ENCODE measurements at places on chromosomes 12 and 14. TPM values are rescaled to one million over a fixed set of nuclear protein-coding genes. Genes with fewer than 3 reads are reported as not detected.

DNA sequence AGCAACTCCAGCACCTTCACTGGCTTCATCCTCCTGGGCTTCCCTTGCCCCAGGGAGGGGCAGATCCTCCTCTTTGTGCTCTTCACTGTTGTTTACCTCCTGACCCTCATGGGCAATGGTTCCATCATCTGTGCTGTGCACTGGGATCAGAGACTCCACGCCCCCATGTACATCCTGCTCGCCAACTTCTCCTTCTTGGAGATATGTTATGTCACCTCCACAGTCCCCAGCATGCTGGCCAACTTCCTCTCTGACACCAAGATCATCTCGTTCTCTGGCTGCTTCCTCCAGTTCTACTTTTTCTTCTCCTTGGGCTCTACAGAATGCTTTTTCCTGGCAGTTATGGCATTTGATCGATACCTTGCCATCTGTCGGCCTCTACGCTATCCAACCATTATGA is 6.8 kb downstream of the OR11G2 start:
- H3K4me3 ChIP-seq, result no peak overlapping the region
- no peaks in the 10 kb centered on the region for H3K4me1 ChIP-seq
- H3K27me3 ChIP-seq, result no peaks in the 10 kb centered on the region

DNA sequence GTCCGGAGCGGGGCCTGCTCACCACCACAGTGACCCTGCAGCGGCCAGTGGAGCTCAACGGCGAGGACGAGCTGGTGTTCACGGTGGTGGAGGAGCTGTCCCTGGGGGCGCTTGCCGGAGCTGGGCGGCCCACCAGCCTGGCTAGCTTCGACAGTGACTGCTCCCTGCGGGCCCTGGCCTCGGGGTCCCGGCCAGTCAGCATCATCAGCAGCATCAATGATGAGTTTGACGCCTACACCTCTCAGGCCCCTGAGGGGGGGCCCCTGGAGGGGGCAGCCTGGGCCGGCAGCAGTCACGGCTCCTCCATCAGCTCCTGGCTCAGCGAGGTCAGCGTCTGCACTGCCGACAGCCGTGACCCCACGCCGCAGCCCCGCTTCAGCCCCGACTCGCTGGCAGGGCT is 37.4 kb downstream of the KIF26A start:
- no peak overlapping the region for H3K4me3 ChIP-seq
- DNase-seq, result no peak
- H3K27ac ChIP-seq, result no peak overlapping the region
- no peaks in the 10 kb centered on the region for H3K4me1 ChIP-seq
- H3K36me3 ChIP-seq, result no peaks in the 10 kb centered on the region

DNA sequence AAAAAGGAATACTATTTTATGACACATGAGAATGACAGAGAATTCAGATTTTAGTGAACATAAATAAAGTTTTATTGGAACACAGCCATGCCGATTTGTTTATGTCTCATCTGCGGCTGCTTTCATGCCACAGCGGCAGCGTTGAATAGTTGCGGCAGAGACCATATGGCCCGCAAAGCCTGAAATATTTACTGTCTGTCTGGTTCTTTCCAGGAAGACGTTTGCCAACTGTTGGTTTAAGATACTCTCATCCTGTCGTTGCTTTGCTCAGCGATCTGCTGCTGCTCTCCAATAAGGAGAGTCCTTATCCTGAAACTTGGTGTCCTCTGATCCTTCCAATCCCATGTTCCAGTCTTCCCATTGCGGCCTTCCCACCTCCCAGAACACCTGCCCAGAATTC is 89.9 kb downstream of the SLC24A4 start:
- no peaks in the 10 kb centered on the region for H3K27me3 ChIP-seq
- no peak overlapping the region for H3K27ac ChIP-seq
- no peaks in the 10 kb centered on the region for H3K4me1 ChIP-seq
- H3K4me3 ChIP-seq, result no peak overlapping the region

- no peak overlapping the region for H3K4me3 ChIP-seq
- no peaks in the 10 kb centered on the region for H3K4me1 ChIP-seq
- H3K36me3 ChIP-seq, result no peaks in the 10 kb centered on the region
- no peaks in the 10 kb centered on the region for H3K27me3 ChIP-seq
- DNase-seq, result no peak
- no peak overlapping the region for H3K27ac ChIP-seq
Observed at GRCh38 chr12:22672951-22673350, 48.0 kb downstream of the ETNK1 start.

DNA sequence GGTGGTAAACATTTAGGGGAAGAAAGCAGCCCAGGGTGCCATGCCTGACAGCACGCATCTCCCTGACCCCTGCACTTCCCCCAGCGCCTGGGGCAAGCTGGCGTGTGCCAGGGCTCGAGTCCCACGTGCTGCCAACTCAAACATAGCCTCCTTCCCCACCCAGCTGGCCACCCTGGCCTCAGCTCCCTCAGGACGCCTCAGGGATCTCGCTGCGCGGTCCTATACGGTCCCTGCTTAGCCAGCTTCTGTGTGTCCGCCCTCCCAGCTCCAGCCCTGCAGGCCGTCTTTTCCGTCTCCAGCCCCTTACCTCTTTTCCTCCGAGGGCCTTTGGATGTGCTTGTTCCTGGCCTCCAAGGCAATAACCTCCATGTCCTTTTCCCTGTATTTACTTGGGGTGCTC is 71.0 kb downstream of the TESC start:
- DNase-seq, result no peak
- H3K27ac ChIP-seq, result no peak overlapping the region
- no peaks in the 10 kb centered on the region for H3K27me3 ChIP-seq
- H3K4me1 ChIP-seq, result no peaks in the 10 kb centered on the region
- no peaks in the 10 kb centered on the region for H3K36me3 ChIP-seq

DNA sequence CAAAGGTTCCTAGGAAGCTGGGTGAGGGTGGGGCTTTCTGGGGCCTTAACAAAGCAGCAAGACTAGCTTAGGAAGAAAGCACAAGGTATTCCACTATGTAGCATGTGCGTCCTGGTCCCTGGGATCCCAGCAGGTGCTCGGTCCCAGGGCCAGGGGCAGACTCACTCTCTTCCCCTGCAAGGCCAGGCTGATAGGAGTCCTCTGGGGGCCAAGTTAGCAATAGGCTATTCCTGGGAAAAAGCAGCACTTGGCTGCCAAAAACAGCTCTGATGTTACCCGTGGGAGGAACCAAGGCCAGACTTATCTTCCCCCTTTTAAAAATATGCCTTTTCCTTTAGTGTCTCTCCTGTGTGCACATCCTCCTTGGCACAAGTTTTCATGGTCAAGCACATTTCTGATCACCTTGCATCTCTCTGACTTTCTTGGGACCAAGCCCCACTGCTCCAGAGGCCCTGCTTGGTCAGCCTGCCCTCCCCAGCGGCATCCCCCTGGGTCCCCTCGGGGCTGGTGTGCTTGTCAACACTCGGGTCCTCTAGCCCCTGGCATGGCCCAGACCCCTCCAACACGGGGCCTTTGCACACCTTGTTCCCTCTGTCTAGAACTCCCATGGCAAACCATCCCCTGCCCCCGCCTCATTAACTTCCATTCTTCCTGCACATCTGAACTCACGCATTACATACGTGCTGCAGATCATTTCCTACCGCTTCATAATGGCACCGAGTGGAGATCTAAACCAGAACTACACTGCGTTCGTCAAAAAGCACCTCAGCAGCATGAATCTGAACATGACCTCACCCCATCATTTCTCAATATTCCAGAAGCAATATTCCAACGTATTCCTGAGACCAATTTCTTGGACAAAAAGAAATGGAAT is 21.9 kb downstream of the CCDC92 start:
- no peak for DNase-seq
- H3K27ac ChIP-seq, result no peak overlapping the region
- H3K4me1 ChIP-seq, result no peaks in the 10 kb centered on the region

GRCh38 chr12:1611803-1612572 is 17.0 kb upstream of the WNT5B start:
- H3K27me3 ChIP-seq, result no peaks in the 10 kb centered on the region
- no peaks in the 10 kb centered on the region for H3K4me1 ChIP-seq
- no peak overlapping the region for H3K4me3 ChIP-seq
- H3K36me3 ChIP-seq, result no peaks in the 10 kb centered on the region

GRCh38 chr12:82793751-82794281 is 107.1 kb downstream of the TMTC2 start:
- no peak overlapping the region for H3K27ac ChIP-seq
- no peaks in the 10 kb centered on the region for H3K36me3 ChIP-seq
- no peaks in the 10 kb centered on the region for H3K4me1 ChIP-seq
- DNase-seq, result no peak
- H3K4me3 ChIP-seq, result no peak overlapping the region

DNA sequence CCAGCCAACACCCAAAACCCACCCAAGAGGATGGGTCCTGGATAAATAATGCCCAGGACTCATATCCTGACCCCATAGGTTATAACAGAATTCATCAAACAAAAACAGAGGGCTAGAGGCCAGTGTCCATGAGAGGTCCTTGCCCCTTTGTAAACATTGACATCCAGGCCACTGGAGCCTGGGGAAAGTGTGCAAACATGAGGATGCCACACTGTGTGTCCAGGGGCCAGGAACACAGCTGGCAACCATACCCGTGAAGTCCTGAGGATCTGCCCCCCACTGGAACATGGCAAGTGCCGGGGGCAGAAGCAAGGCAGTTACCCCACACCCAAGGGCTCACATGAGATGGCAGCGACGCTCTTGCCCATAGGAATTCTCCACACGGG is 4.2 kb upstream of the KMT2D start:
- peaks cover 19% of the 10 kb centered on the region for H3K4me1 ChIP-seq
- no peaks in the 10 kb centered on the region for H3K27me3 ChIP-seq
- no peaks in the 10 kb centered on the region for H3K36me3 ChIP-seq
- H3K4me3 ChIP-seq, result no peak overlapping the region

- no peaks in the 10 kb centered on the region for H3K4me1 ChIP-seq
- no peak for DNase-seq
- H3K27me3 ChIP-seq, result peaks cover 3% of the 10 kb centered on the region
- no peak overlapping the region for H3K4me3 ChIP-seq
- no peaks in the 10 kb centered on the region for H3K36me3 ChIP-seq
- no peak overlapping the region for H3K27ac ChIP-seq
Observed at GRCh38 chr12:19916196-19916753, 452.1 kb upstream of the PDE3A start.

- H3K4me1 ChIP-seq, result no peaks in the 10 kb centered on the region
- no peak overlapping the region for H3K4me3 ChIP-seq
- H3K27me3 ChIP-seq, result peaks cover 12% of the 10 kb centered on the region
Observed at GRCh38 chr14:97027256-97027999, 230.2 kb downstream of the VRK1 start.

DNA sequence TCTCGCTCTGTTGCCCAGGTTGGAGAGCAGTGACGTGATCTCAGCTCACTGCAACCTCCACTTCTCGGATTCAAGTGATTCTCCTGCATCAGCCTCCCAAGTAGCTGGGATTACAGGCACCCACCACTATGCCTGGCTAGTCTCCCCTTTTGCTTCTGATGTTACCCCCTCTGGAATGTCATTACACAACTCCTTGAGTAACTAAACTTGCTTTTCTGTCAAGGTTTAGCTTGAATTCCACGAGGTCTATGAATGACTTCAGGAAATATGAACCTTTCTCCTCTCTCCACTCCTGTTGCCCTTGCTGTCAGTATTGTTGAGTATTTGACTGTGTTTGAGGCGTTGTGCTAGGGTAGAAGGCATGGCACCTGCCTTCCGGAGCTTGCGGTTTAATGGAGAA is 16.8 kb upstream of the RTRAF start:
- no peak overlapping the region for H3K4me3 ChIP-seq
- H3K36me3 ChIP-seq, result no peaks in the 10 kb centered on the region
- H3K4me1 ChIP-seq, result no peaks in the 10 kb centered on the region

DNA sequence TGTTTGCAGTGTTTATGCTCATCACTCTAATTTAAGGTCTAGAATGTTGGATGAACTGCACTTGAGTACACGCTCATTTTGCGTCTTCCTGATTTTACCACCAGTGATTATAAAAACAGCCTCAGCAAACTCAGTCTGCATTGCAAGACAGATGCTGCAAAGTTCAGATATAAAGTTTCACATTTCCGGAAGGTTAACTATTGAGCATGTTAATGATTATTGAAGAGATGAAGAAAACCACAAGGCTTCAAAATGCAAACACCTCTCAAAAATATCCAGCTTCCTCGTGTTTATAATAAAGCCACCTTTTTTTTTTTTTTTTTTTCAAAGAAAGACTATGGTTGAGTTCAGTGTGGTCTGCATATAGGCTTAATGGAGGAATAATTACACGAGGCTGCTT is 92.1 kb upstream of the BMP4 start:
- no peaks in the 10 kb centered on the region for H3K36me3 ChIP-seq
- H3K4me1 ChIP-seq, result no peaks in the 10 kb centered on the region
- H3K4me3 ChIP-seq, result no peak overlapping the region
- no peak for DNase-seq

DNA sequence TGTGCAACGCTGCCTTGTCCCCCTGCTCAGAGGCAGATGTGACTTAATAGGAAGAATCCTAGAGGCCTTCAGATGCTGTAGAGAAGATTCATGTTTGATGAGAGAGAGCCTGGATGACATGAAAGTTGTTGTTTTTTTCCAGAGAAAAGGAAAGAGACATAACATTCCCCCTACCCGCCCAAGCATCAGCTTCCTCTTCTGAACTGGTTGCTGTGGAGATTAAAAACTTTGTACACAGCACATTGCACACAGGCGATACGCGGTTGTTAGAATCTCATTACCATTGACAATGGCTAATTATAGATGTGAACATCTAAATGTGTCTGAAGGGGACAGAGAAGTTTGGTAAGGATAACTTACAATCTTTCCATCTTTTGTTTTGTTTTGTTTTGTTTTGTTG is 13.6 kb upstream of the ETFBKMT start:
- no peaks in the 10 kb centered on the region for H3K4me1 ChIP-seq
- no peak overlapping the region for H3K4me3 ChIP-seq
- DNase-seq, result no peak
- H3K27me3 ChIP-seq, result no peaks in the 10 kb centered on the region
- no peak overlapping the region for H3K27ac ChIP-seq

DNA sequence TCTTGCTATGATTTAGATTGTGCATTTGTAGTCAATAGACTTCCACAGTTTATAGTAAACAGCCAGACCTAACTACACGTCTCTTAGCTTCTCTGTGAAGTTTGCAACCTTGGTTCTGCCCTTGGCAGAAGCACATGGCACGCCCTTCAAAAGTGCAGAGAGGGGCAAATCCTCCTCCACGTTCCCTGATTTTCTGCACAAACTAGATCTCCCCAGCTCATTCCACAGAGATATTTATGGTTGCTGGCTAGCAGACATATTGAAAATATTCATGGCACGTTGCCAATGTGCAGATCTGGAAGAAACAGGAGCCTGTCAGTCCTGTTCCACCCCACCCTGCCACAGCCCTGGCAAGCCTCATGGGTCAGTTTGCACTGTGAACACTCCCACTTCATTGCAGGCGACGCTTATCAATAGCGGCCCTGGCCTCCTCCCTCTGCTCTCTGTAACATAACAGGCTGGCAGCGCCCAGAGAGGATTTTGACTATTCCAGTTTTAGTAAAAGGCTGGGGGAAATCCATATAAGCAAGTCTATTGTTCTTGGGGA is 6.5 kb upstream of the LGALS3 start:
- no peak overlapping the region for H3K27ac ChIP-seq
- no peak overlapping the region for H3K4me3 ChIP-seq
- H3K4me1 ChIP-seq, result peaks cover 12% of the 10 kb centered on the region

The RPGRIP1 gene
- not detected for total RNA-seq

The PARP2 gene
- 41.3 TPM for total RNA-seq

The TAS2R8 gene
- total RNA-seq, result not detected

The FAM222A gene
- 2.0 TPM for total RNA-seq

The MLF2 gene
- total RNA-seq, result 141 TPM

The ITPR2 gene
- total RNA-seq, result 29.4 TPM

The LPCAT3 gene
- 22.1 TPM for total RNA-seq

The ELK3 gene
- total RNA-seq, result 24.0 TPM

The RD3L gene
- total RNA-seq, result not detected

The ING4 gene
- total RNA-seq, result 18.5 TPM
